Mucosa of gallbladder (tissue), 1 donor: ENCODE measurements at places on chromosomes 3 and 15. TPM values are rescaled to one million over a fixed set of nuclear protein-coding genes. Genes with fewer than 3 reads are reported as not detected.

The SLC35A5 gene
- 37.5 TPM for total RNA-seq

The UBAP1L gene
- total RNA-seq = 5.6 TPM

The C15orf62 gene
- 1.4 TPM for total RNA-seq

DNA sequence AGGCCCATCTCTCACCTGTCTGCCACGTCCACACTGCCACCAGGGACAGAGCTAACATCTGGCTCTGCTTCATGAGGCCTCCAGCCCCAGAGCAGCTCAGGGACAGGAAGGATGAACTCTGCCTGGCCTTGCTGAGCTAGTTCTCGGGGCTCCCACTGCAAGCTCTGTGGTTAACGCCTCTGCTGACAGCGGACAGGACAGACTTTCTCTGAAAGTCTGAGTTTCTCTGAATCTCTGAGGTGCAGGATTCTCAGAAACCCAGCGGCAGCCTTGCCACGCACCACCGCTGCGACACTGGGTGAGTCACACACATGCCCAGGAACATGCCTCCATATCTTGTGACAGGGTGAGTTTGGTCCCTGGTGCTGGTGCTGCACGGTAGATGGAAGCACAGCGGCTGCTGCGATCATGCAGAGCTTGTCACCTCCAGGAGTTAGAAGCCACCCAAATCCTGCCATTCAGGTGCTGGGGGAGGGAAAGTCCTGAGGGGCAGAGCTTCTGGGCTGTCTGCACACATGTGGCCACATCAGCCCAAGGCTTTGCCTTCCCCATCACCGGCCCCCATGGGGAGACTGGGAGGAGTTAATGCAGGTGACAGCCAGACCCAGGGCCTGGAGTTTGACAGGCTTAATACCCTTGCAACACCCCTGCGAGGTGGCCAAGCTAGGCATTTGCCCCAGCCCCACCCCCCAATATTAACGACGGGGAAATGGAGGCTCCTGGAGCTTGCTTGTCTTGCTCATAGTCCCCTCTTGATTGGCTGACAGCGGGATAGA is 267.0 kb downstream of the PLCL2 start:
- DNase-seq = peak; percentile 45

DNA sequence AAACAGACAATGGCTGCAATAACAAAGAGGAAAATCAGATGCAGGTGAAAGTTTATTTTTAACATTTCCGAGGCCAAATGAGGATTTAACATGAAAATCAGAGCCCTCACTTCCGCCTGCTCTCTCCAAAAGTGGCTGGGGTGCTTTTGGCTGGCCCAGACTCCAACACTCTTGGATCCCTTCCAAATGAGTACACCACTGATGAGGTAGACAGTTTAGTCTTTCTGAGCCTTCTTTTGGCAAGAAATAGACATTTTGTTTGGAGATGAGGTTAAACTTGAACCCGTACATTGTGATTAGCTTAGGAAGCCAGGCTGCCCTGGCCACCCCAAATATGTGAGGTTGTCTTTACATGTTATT is 51.0 kb upstream of the TRA2B start:
- DNase-seq = no peak

DNA sequence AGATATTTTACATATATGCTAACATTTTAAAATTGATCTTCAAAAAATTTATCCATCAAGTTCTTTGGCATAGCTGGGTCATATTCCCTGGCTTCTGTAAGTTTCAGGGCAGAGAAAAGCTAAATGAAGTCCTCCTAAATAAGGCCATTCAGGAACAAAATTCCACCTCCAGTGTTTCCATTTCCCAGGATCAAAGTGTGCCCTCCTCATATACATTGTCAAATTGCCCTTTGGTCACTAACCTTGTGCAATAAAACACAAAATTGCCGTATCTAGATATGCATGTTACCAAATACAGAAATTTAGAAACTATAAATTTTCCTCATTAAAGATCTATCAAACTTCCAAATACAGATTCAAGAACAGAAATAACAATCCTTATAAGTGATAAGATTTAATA is 10.6 kb downstream of the CEP152 start:
- DNase-seq = no peak

The RPLP1 gene
- total RNA-seq = 1,562 TPM

- no peak for DNase-seq
These were observed at the start of gene AADAC for GRCh38 chr3:151813799-151814198. Gene AADAC, plus strand, starts transcription at chr3:151814116. Its CDS starts 47 bp downstream, at chr3:151814163.

GRCh38 chr15:86735247-86736040 is 655.8 kb downstream of the AGBL1 start:
- no peak for DNase-seq

DNA sequence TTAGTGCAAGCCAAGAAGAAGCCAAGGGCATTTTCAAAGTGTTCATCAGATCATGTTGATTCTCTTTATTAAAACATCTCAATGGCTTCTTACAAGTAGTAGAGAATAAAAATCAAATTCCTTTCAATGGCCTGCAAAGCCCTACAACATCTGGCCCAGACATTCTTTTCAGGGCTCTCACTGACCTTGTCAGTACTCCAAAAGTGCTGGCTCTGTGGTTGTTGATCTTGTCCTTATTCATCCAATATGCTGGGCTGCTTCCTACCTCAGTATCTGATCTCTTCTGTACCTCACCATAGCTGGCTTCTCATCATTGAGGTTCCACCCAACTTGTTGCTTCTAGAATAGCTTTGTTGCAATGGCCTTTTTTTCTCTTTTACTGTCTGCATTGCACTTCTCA is 74.0 kb upstream of the SAMMSON start:
- DNase-seq = no peak

GRCh38 chr3:43218156-43218555 is 68.2 kb upstream of the SNRK start:
- DNase-seq = no peak

DNA sequence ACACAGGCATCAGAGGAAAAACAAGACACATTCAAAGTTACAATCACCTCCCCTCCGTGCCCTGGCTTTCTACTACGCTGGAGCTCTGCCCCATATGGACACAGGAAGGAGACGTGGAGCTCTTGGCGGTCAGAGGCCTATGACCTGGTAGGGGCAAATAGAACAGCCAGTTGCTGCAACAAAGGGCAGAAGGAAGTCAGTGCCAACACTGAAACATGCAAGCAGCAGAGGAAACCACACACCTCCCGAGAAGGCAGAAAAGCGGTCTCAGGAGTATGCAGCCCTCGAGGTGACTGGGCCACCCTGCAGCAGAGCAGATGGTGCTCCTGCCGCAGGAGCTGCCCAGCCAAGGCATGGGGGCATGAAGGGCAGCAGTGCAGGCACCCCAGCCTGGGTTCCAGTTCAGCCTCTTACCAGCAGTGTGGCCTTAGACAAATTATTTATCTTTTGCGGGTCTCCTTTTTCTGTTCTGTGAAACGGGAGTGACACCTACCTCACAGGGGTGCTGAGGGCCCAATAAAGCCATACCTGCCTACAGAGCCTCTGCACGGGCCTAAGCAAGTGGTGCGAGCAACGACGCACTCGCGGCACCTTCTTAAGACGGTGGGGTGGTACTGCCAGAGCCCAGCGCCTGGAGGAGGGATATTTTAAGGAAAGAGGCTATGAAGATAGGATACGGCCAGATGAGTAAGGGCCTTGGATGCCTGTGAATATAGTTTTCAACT is 8.6 kb downstream of the ZXDC start:
- no peak for DNase-seq
